Stimulated activated CD8-positive, alpha-beta memory T cell treated with anti-CD3 and anti-CD28 coated beads, Interleukin-15, amount 100 ng/mL, for 24 hours (primary cell): ENCODE measurements at places on chromosomes 12 and 14.

DNA sequence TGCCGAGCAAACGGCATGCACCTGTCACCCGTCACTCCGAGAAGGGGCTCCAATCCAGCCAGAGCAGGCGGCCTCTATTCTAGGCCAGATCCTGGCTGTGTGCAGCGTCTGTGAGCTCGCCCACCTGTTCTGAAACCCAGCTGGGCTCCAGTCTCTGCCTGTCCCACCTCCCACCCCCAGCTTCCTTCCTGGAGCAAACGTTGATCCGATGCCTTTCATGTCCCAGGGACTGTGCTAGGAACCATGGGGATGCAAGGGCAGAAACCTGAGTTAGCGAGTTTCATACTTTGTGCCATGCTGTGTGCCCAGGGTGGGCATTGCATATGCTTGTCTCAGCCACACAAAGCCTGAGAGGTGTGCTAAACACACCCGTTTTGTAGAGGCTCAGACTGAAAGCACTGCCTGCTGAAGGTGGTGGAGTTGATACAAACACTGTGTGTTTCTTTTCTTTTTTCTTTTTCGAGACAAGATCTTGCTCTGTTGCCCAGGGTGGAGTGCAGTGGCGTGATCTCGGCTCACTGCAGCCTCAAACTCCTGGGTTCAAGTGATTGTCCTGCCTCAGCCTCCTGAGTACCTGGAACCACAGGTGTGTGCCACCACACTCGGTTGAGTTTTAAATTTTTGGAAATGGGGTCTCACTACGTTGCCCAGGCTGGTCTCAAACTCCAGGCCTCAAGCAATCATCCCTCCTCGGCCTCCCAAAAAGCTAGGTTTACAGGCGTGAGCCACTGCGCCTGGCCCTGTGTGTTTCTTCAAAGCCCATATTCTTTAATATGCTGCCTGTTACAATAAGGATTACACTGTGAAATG, 84.1 kb upstream of the MED13L start:
- no peak for DNase-seq

DNA sequence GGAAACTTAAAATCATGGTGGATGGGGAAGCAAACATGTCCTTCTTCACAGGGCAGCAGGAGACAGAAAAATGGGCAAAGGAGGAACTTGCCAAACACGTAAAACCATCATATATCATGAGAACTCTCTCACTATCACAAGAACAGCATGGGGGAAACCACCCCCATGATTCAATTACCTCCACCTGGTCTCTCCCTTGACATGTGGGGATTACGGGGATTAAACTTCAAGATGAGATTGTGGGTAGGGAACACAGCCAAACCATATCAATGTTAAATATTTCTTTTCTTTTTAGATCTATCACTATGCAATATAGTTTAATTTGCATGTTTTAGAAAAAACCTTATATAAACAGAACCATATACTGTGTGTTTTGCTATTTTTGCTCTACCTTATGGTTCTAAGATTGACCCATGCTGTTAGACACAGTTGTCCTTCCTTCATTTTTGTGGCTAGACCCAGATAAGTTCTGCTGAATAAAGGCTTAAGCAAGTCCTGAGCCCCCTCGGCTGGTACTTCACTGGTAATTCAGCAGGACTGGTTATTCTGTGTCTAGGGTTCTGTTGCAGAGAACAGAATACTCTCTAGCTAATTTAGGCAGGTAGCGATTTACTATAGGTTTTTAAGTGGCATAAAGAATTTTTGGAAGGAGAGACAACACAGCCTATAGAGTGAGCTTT, 253.7 kb upstream of the HMGA2 start:
- DNase-seq, result no peak

DNA sequence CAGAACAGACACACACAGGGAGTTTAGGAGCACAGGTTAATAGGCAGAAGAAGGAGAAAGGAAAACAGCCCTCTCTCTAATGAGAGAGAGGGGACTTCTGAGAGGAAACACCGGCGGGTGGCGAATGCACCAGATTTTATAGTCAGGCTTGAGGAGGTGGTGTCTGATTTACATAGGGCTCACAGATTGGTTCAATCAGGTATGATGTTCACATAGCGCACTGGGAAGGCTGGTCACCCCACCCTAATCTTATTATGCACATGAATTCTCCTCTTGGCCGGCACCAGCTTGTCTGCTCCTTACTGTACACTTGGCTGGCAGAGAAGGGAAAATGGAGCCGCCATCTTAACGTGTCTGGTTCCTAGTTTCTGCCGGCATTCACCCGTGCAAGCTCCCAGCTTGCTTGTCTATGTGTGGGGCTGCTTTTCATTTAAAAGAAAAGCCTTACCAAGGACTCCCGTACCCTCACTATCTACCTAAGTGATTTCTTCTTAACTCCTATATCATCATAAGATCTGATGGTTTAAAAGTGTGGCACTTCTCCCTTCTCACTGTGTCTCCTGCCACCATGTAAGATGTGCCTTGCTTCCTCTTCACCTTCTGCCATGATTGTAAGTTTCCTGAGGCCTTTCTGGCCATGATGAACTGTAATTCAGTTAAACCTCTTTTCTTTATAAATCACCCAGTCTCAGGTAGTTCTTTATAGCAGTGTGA, 15.1 kb downstream of the BCAT1 start:
- DNase-seq, result no peak

DNA sequence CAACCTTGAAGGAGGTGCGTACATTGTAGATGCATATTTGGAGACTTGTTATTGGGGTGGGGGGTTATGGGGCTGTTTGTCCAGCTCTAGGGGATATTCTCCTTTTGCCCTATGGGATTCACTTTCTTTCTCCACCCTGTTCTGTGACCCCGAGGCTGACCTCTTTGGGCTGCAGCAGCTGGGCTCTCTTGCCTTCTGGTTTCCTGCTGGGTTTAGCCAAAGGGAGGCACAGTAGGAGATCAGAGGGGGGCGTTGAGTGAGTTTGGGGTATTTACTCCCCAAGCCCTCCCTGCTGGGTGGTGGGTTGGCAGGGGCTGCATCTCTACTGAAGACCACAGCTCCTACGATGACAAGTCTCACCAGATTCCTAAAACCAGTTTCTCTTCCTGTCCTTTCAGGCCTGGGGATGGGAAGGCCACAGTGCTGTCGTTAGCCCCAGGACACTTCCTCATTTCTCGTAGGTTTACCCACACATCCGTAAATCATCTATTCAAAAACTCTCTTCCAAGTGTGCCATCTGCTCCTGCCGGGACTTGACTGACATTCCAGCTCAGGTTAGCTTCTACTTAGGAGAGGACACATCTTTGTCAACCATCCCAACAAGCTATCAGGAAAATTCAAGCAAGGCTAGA, 127.1 kb downstream of the TMEM30B start:
- no peak for DNase-seq

- DNase-seq, result no peak
Observed at GRCh38 chr12:120206228-120206627, 5.3 kb upstream of the RPLP0 start.

DNA sequence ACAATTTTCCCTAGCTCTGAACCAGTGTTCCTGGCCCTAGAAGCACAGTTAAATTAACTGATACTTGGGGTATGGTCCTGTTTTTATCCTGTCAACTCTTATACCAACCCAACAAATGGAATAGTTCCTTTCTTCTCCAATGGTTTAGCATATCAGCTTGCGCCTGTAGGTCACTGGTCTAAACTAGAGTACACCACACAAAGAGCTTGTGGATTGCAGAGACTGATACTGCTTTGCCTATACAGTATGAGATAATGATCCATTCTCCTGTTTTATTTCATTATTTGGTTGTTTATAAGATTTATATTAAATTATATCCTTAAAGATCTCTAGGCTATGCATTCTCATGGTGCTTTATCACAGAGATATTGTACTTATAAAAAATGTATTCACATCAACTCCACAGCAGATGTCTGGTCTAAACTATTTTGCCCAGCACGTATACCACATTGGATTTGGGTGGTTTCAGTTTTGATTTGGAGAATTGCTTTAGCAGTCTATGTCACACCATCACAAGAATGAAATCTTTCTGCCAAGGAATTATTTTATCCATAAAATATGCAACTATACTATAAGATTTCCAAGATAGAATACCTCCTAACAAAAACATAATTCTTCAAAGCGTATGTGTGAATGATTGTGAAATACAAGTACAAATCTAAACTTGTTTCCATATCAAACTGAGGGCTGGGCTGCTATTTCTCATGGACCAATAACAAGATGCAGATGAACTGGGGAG, 142.1 kb downstream of the SLC16A7 start:
- no peak for DNase-seq

DNA sequence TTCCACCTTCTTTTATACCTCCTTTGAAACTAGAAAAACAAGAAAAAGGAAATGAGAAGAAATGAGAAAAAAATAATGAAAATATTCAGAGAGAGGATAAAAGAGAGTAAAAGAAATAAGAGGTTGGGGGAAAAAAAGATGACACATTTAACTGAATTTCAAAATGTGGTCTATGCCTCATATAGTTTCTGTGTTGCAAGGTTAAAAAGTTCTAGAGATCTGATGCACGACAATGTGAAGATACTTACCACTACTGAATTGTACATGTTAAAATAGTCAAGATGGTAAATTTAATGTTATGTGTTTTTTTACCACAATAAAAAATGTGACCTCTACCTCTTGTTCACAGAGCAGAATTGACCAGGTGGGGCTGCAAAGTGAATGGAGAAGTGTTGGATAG, 314.8 kb upstream of the OR4E1 start:
- no peak for DNase-seq

DNA sequence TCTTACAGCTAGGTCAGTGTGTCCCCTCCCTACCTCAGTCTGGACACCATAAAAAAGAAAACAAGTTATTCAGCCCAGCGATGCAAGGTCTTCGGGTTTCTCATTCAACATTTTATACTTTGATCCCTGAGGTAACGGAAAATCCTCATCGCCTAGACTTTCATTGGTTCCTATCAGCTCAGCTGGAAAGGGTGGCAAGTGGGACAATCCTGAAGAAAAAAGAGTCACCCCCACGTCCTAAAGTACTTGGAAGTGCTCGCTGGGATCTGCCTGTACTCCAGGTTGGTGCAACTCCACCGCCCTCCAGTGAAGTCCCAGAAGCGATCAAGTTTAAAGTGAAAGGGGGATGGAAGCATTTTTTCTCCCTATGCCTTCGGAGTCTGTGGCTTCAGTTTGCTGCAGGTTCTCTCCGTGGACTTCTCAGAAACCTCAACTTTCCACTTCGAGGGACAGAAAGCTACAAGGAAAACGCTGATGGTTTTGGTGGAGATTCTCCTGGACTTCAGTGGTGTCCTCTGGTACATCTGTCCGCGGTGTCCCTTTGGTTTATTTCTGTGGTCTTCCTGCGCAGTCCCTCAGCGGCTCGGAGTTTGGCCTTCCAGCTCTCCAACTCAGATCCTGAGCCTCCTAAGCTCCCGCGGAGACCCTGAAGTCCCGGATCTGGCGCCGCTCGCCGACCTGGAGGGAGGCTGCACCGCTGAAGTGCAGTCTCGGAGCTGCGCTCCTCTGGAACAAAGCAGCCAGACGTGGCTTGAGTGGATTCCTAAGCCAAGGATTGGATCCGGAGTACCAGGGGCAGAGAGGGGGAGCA, 1.8 kb upstream of the LRFN5 start:
- no peak for DNase-seq

- no peak for DNase-seq
Observed at GRCh38 chr12:12167847-12168246, 97.1 kb downstream of the BCL2L14 start.

GRCh38 chr12:66663611-66664010, 15.3 kb downstream of the GRIP1 start:
- no peak for DNase-seq

DNA sequence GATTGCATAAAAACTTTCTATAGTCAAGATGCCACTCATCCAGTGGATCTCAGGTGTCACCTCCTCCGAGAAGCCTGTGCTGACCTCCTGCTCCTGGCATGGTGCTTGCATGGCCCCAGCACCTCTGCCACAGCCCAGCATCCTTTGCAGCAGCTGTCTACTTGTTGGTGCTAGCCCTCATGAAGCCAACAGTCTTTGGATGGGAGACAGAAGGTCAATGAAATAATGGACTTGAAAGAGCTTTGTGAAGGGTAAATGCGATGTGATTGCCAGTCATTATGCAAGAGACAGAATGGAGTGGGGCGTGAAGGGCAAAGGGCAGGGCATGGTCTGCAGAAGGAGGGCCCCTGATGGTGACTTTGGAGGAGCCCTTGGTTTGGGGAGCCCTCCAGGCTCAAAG, 63.0 kb upstream of the CLMN start:
- no peak for DNase-seq

GRCh38 chr12:121770813-121771625, 22.5 kb downstream of the RHOF start:
- DNase-seq, result no peak

- no peak for DNase-seq
Observed at GRCh38 chr12:65293735-65294134, 15.3 kb downstream of the MSRB3 start.

DNA sequence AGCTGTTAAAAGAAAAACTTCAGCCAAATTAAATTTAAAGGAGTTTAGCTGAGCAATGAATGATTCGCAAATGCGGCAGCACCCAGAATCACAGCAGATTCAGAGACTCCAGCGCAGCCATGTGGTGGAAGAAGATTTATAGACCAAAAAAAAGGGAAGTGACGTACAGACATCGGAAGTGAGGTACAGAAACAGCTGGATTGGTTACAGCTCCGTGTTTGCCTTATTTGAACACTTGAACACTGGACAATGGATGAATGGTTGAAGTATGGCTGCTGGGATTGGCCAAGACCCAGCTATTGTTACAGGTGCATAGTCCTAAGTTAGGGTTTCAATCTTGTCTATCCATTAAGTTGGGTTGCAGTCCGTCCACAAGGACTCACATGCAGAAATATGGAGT, 42.6 kb downstream of the GALNT8 start:
- DNase-seq, result no peak

DNA sequence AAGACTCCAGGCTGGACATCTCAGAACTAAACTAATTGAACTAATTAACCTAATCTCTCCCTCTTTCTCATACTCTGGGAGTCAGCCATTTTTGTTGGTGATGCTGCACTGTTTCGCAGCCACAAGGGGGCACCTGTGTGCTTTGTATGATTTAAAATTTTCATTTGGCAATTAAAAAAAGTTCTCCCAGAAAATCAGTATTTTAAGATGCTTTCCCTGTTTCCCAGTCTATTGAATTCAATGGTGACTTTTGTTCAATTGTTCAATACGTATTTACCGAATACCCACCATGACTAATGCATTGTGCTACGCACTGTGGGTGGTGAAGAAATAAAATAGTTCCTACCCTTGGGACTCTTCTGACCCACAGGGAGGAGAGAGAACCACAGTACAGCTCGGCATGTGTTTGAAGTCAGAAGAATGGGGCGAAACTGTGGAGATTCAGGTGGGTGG, 63.7 kb downstream of the ZNF664 start:
- DNase-seq, result peak; percentile 12

DNA sequence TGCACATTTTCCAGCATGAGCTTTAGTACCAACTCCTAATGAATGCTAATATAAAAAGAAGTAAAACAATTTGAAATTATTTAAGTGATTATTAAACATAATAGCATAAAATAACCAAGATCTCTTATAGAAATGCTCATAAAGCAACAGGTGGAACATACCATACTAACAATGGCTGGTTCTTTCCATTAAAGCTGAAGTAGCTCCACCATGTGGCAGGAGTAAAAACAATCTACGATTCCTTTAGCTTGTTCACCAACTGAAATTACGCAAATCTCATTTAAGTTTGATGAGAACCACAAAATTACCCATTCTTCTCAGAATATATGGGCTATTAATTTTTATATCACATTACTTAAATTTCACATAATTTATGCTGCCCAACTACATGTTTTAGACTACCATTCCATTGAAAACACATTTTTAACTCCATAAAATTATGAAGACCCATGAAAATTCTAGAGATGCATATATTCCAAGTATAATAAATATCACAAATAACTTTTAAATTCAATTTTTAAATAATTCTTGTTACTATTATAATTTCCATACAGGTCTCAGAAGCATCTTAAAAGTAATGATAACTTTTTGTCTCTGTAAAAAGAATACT, 213.6 kb downstream of the DAD1 start:
- DNase-seq, result no peak
